Suprapubic skin (tissue), 4 donors: ENCODE measurements at places on chromosomes 5 and 9. TPM values are rescaled to one million over a fixed set of nuclear protein-coding genes. Genes with fewer than 3 reads are reported as not detected.

DNA sequence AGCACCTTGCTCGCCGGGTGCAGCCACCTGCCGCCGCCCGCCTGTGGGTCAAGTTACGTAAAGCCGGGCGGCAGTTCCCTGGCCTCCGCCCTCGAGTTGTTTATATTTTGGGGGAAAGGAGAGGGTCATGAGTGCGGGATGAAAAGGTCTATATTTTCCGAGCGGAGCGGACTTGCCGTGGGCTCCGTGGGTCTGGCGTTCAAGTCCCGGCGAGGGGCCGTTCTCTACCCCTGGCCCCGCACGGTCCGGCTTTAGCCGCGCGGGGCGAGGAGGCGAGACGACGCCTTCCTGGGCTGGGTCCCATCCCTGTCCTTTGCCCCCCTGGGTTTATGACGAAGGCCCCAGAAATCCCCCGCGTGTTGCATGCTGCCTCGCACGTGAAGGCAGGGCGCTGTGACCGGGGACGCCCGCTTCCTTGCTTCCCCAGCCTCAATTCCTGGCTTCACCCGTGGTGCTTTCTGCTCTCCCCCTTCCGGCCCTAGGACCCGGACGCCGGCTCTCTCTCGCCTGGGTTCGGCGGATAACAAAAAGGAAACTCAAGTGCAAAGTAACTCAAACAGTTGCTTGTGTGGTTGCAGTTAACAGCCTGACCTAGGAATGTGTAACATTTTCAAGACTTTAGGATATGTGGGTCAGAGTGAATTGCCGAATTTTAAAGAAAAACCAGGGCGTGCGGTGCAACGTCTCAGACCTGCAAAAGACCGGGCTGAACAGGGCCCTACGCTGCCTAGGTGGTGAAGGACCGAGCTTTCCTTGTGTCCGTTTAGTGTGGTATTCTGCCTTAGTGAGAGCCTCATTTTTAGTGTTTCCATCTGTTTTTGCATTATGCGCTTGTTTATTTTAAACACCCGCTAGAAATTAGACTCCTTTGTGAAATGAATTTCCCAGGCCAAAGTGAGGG lies 810 bp downstream of the VPS13A start:
- H3K4me3 ChIP-seq: peak overlapping the region; percentile 87
- no peaks in the 10 kb centered on the region for H3K36me3 ChIP-seq
- H3K27me3 ChIP-seq: no peaks in the 10 kb centered on the region
- H3K27ac ChIP-seq: peak overlapping the region; percentile 74

GRCh38 chr5:59276917-59277372 lies 616.6 kb downstream of the PDE4D start:
- no peak for DNase-seq
- no peaks in the 10 kb centered on the region for H3K36me3 ChIP-seq
- H3K4me3 ChIP-seq: no peak overlapping the region
- no peaks in the 10 kb centered on the region for H3K27me3 ChIP-seq
- H3K4me1 ChIP-seq: peaks cover 16% of the 10 kb centered on the region

The PCAT7 gene
- total RNA-seq: 0.87 TPM

DNA sequence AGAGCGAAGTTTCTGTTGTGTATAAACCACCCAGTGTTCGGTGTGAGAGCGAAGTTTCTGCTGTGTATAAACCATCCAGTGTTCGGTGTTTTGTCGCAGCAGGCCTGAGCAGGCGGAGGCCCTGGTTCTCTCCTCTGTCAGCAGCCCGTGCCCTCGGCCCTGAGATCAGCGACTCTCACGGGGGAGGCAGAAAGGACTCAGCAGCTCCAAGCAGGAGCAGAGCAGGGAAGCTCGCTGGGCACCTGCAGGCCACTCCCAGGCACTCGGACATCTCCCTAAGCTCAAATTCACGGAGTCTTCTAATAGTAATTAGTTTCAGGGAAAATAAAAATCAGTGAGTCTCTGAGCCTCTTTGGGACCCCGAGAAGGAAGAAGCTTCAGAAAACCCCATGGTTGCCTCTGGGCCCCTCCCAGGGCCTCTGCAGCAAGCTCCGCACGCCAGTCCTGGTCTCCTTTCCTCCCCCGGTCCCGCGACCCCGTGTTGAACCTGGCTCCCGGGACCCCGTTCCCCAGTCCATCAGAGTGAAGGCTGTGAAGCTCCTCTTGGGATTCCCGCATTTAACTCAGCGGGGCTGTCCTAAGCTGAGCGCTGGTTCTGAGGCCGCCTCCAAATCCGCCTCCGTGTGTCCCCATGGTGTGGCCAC lies 81.9 kb upstream of the ADAMTS2 start:
- DNase-seq: no peak
- no peaks in the 10 kb centered on the region for H3K36me3 ChIP-seq
- H3K27me3 ChIP-seq: peaks cover 8% of the 10 kb centered on the region
- no peaks in the 10 kb centered on the region for H3K4me1 ChIP-seq
- H3K4me3 ChIP-seq: no peak overlapping the region

DNA sequence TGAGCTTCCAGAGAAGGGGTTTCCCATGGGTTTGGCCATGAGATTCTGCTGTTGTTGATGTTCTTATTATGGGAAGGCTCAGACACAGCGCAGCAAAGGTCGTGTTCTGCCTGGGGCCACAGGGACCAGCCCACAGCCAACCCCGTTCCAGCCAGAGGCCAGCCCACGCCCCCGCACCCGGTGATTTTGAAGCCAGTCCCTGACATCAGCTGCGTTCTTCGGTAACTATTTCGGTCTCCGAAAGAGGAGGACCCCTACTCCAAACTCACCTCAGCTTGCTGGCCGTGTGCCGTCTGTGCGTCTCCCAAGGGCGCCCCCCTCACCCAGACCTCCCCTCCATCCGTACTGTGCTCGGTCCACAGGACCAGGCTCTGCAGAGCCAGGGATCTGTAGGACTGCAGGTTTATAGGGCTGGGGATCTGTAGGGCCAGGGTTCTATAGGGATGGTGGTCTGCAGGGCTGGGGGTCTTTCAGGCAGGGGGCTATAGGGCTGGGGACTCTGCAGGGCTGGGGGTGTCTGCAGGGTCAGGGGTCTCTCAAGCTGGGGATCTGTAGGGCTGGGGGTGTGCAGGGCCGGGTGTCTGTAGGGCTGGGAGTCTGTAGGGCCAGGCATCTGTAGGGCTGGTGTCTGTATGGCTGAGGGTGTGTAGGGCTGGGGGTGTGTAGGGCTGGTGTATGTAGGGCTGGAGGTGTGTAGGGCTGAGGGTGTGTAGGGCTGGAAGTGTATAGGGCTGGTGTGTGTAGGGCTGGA lies 11.8 kb downstream of the COL5A1 start:
- H3K4me3 ChIP-seq: no peak overlapping the region
- H3K27me3 ChIP-seq: no peaks in the 10 kb centered on the region
- no peaks in the 10 kb centered on the region for H3K36me3 ChIP-seq
- DNase-seq: no peak
- H3K27ac ChIP-seq: no peak overlapping the region

The LPCAT1 gene
- 21.0 TPM for total RNA-seq

The FBXO10 gene
- total RNA-seq: 2.7 TPM

DNA sequence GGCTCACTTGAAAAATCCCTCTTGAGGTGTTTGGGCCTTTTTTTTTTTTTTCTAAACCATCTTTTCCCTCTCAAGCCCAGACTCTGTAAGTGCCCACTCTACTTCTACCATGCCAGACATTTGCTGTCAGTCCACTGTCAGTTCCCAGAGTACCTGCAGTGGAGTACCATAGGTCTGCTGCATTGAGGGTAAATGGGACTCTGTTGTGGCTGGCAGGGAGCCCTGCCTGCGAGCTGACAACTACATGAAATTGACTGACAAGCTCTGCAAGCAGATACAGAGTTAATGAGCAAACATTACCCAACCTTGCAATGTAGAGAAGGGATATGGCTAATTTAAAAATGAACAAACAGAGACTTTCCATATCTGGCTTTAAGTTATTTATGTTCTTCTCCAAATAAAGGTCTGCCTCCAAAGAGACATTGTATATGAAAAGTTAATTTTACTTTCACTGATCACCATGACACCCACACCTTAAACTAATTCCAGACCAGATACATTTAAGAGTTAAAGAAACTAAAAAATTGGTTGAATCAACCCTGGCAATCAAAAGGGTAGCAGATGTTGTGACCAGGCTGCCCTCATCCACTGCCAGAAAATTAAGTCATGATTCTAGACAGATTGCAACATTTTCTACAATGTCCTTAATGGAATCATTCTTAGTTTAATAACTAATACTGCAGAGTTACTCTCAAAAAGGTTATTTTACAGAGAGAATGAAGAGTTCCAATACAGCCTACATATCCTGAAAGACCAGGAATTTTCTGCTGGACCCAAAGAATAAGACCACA lies 100.4 kb upstream of the PAM start:
- no peak overlapping the region for H3K27ac ChIP-seq
- H3K27me3 ChIP-seq: no peaks in the 10 kb centered on the region
- no peaks in the 10 kb centered on the region for H3K36me3 ChIP-seq
- no peaks in the 10 kb centered on the region for H3K4me1 ChIP-seq
- DNase-seq: no peak
- H3K4me3 ChIP-seq: no peak overlapping the region

- DNase-seq: no peak
- no peaks in the 10 kb centered on the region for H3K36me3 ChIP-seq
- no peak overlapping the region for H3K27ac ChIP-seq
- no peaks in the 10 kb centered on the region for H3K27me3 ChIP-seq
Observed at GRCh38 chr5:80275347-80275746, 19.5 kb upstream of the SERINC5 start.

DNA sequence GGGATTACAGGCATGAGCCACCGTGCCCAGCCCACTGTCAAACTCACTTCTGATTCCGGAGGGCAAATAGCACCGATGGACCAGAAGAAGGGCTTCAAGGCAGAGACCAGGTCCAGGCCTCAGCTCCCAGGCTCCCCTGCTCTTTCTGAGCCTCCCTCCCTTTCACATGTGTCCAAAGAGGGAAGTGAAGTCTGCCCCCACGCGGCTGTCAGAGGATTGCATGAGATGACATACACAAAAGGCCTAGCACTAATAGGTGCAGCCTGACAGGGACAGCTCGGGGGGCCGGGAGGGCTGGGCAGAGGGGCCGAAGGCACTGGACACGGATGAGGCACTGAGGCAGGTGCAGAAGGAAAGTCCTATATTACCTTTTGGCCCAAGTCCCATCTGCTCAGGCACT lies 16.1 kb downstream of the FBP1 start:
- DNase-seq: no peak
- H3K4me1 ChIP-seq: peaks cover 2% of the 10 kb centered on the region
- no peak overlapping the region for H3K27ac ChIP-seq
- H3K36me3 ChIP-seq: no peaks in the 10 kb centered on the region

DNA sequence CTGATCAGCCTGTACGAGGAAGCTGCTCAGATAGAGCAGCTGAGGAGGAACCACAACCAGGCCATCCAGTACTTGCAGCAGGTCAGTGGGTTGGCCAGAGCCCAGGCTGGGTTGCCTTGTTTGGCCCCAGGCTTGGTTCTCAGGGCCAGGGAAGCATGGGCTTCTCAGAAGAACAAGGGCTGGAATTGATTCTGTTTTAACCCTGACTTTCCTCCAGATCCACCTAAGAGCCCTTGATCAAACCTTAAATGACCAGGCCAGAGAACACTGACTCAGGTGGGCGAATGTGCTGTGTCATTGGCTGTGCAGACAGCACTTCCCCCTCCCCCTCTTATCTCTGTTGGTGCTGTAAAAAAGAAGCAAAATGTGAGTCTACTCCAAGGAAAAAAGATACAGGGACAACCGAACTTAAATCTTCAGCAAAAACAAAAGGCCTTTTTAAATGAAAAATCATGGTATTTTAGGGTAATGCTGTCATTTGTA lies 28.1 kb downstream of the TTC23L start:
- no peak overlapping the region for H3K4me3 ChIP-seq
- no peak overlapping the region for H3K27ac ChIP-seq
- H3K36me3 ChIP-seq: no peaks in the 10 kb centered on the region
- DNase-seq: no peak

- no peaks in the 10 kb centered on the region for H3K36me3 ChIP-seq
- H3K27ac ChIP-seq: no peak overlapping the region
- no peak overlapping the region for H3K4me3 ChIP-seq
- DNase-seq: no peak
- no peaks in the 10 kb centered on the region for H3K4me1 ChIP-seq
- H3K27me3 ChIP-seq: peaks cover 19% of the 10 kb centered on the region
Observed at GRCh38 chr9:93731963-93732362, 155.6 kb downstream of the PHF2 start.

- H3K27me3 ChIP-seq: peaks cover 43% of the 10 kb centered on the region
- no peaks in the 10 kb centered on the region for H3K4me1 ChIP-seq
- no peak overlapping the region for H3K4me3 ChIP-seq
- H3K27ac ChIP-seq: no peak overlapping the region
- DNase-seq: peak; percentile 75
- no peaks in the 10 kb centered on the region for H3K36me3 ChIP-seq
Observed at GRCh38 chr5:1437876-1438559, 7.2 kb downstream of the SLC6A3 start.

- no peak overlapping the region for H3K4me3 ChIP-seq
- H3K36me3 ChIP-seq: no peaks in the 10 kb centered on the region
- no peaks in the 10 kb centered on the region for H3K27me3 ChIP-seq
- H3K4me1 ChIP-seq: no peaks in the 10 kb centered on the region
- DNase-seq: peak; percentile 13
Observed at GRCh38 chr5:170538696-170539586, 35.1 kb downstream of the KCNIP1 start.
